ENCODE measurements at places on chromosomes 16 and 17.

- DNase-seq = no peak
Measured at GRCh38 chr16:28218109-28218508, 6.3 kb upstream of the XPO6 start.

- no peak for DNase-seq
Measured at GRCh38 chr17:77445760-77446532, 305.2 kb downstream of the SEC14L1 start.

DNA sequence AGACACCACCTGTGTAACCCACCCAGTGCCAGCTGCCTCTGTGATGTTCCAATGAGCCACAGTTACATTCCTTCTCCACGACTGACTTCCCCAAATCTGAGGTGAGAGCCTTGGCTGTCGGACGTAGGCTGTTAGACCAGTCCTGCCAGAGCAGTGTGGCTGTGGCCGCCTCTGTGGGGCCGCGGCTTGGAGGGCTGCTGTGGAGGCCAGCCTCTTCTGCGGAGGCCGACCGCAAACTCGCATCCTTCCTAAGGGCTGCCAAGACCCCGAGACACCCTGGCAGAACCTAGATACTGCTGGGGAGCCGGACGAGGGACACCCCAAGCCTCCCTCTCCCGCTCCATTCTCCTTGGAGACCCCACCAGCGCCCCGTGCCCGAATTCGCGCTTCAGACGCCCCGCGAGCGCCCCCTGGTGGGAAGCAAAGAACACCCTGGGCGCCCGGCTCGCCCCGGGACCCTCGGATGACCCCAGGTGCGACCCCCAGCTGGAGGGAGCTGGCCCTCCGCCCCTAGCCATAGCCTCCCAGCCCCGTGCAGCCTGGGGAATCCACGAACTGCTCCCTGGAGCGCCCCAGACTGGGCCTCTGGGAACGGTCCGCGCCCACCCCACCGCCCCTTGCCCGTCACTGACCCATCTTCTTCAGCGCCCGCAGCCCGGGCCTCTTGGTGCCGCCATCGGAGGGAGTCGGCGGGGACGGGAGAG is 547 bp downstream of the PLCD3 start:
- DNase-seq = peak; percentile 18

GRCh38 chr17:52383493-52384100 is 225.1 kb upstream of the CA10 start:
- DNase-seq = no peak

GRCh38 chr17:31226373-31226772 is 70.7 kb downstream of the OMG start:
- no peak for DNase-seq

- DNase-seq = no peak
Measured at GRCh38 chr16:49822649-49823370, 33.1 kb downstream of the ZNF423 start.

DNA sequence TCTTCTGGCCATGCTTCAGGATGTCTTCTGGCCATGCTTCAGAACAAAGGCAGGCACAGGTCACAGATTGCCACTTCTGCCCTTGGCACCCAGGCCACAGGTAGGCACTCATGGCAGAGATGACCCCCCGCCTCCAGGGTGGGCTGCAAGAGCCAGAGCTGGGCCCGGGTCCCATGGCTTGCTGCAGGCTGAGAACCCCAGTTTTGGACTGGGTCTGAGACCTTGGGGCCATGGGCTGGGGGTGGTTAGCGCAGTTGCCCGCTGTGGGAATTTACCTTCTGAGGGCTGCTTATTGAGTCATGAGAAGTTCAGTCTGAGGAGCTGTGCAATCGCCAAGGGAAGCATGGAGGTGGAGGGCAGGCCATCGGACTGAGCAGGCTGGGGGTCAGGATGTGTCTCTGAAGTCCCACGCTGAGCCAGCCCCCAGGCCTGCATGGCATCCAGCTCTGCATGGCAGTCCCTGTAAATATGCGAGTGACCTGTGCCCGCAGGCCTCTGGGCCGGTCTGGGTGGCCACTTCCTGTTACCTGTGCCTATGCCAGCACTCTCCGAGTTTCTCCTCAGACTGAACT is 1.7 kb downstream of the ANKRD13B start:
- no peak for DNase-seq

DNA sequence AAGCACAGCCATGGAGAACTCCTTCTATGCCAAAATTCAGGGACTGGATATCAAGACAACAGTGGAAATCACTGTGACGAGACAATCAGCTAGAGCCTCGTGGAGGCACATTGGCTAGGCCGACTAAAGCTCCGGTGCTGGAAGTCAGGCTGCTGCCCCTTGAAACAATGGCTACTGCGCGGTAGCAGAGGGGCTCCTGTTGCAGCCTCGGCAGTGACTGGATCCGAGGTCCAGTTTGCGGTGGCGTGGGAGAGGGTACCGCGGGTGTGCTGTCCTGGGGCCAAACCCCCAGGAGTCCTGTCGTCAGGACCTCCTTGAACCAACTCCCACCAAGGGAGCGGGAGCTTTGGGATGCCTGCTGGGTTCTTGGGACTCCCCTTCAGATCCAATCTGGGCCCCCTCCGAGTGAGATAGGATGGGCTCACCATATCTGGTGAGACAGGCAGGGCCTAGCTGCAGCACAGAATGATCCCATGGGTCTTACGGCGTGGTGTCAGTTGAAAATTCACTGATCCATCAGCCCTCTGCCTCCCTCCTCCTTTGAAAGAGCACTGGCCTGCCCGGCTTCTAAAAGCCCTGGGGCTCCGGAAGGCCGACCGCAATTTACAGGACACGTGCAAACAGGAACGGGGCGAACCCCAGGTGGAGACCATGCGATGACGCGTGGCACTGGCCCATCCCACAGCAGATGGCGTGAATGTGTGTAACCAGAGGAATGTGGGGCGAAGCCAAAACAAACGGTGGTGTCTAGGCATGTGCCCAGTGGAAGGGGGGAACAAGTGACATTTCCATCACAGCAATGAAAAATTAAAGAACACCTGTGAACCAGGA is 15.8 kb upstream of the KCNJ18 start:
- no peak for DNase-seq

DNA sequence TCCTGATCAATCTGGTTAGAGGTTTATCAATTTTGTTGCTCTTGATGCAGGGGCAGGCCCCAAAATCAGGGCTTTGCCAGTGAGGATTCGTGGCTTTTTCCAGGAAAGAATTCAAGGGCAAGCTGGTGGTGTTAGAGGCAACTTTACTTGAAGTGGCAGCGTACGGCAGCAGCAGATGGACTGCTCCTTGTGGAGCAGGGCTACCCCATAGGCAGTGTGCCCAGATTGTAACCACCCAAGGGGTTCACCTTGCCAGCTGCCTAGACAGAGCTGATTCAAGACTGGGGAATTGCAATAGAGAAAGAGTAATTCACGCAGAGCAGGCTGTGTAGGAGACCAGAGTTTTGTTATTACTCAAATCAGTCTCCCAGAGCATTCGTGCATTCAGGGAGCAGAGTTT is 16.7 kb downstream of the DRC7 start:
- DNase-seq = no peak

GRCh38 chr17:66612993-66613392 is 221.9 kb upstream of the CACNG5 start:
- DNase-seq = no peak

- DNase-seq = no peak
Measured at GRCh38 chr17:73010414-73010813, 82.1 kb downstream of the SLC39A11 start.

DNA sequence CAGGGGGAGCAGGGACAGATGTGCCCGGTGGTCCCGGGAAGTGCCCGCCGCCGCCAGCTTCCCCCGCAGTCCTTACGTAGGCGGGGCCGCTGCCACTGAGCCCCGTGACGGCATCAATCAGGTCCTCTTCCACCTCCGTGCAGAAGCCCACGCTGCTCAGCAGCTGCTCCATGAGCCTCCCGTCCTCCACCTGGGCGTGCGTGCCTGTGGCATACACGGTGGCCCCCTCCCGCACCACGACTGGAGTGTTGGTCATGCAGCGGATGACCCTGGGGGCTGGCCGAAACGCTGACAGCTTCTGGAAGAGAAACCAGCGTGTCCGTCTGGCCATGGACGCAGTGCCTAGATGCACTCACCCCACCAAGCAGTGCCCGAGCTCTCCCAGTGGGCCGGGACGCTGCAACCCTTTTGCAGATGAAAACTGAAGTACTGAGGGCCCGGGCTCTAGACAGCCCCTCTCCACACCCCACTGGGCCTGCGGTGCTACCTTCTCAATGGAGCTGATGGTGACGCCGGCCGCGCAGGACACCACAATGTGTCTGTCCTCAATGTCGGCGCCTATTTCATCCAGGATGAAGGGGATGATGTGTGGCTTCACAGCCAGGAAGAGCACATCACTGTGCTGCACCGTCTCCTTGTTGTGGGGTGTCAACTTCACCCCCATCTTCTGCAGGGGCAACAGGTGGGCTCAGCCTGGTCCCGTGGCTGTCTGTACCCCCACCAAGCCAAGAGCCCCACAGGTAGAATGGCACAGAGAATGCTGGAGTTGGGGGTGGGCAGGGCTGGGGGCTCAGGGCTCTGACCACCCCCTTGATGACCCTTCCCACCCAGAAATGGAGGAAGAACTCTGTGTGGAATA is 2.0 kb downstream of the PYCR1 start:
- no peak for DNase-seq

GRCh38 chr16:73172241-73172972 is 124.5 kb upstream of the ZFHX3 start:
- DNase-seq = no peak

GRCh38 chr17:2949469-2950044 is 113.8 kb downstream of the OR1D5 start:
- no peak for DNase-seq

DNA sequence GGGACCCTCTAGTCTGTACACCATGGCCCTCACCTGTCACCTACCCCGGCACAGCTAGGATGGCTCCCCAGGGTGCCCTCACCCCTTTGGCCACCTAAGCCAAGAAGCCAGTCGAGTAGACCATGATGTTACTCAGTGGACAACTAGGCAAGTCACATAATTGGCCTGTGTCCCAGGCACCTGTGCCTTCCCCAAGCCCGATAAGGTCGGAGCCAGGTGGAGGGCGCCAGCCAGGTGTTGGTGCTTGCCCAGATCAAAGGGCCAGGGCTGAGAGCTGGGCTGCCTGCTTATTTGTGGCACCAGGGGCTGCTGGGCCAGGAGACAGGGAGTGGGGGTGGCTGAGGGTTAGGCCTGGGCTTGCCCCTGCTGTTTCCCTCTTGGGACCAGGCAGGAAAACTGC is 16.8 kb downstream of the SPNS2 start:
- DNase-seq = no peak

GRCh38 chr16:47622451-47623176 is 161.5 kb downstream of the PHKB start:
- no peak for DNase-seq

DNA sequence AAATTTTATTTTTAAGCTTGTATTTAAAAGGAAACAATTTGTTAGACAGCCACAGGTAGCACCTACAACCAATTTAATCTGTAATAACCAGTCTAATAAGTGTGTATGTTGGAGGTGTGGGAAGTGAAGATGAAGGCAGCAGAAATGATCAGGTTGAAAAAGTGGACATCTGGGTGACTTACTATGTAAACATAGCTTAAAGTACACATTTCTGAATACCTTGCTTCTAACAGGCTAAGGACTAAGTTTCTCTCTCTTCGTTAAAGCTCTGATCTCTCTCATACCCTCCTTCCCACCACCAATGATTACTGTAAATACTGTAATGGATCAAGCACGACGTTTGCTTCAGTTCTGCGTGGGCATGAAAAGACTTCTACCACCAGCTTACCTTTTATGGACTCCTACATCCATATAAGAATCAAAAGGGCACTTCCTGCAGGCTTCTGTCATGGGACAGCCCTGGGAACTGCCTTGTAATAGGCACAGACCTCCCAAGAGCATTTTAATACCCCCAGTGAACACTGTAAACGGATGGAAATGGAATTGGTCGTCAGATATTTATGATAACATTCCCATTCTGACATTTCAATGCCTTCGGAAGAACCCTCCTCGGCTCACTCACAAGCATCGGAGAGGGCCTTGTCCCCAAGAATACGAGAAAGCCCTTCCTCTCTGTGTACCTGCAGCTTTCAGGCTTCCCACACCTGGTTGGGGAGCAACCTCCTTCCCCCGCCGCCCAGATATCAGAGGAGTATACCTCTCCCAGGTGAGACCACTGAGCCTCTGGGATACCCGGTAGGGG is 700 bp downstream of the CCDC43 start:
- DNase-seq = no peak

DNA sequence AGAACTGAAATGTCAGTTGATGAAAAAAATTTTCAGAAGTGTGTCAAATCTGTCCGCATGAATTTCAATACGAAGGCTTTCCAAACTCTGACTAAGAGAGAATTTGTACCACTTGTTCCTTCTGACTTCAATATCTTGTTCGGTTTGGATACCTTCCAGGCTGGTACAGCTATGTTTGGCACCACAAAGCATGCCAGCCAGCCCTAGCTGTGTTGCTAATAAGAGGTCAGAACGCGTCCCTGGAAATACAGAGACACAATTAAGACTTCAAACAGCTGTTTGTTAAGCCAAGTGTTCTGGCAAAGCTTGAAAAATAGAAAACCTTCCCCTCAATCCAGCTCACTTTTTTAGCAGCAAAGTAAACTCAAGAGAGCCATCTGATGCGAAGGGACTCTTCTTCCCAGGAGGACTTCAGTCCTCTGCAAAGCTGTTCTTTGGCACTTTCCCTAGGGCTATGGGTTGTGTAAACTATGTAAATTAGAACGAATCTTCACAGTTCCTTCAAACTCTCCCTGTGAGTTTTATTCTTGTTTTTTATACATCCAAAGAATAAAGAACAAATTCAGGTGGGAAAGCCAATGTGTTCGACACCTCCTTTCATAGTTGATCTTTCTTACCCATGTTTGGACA is 35.1 kb downstream of the GRB2 start:
- no peak for DNase-seq

DNA sequence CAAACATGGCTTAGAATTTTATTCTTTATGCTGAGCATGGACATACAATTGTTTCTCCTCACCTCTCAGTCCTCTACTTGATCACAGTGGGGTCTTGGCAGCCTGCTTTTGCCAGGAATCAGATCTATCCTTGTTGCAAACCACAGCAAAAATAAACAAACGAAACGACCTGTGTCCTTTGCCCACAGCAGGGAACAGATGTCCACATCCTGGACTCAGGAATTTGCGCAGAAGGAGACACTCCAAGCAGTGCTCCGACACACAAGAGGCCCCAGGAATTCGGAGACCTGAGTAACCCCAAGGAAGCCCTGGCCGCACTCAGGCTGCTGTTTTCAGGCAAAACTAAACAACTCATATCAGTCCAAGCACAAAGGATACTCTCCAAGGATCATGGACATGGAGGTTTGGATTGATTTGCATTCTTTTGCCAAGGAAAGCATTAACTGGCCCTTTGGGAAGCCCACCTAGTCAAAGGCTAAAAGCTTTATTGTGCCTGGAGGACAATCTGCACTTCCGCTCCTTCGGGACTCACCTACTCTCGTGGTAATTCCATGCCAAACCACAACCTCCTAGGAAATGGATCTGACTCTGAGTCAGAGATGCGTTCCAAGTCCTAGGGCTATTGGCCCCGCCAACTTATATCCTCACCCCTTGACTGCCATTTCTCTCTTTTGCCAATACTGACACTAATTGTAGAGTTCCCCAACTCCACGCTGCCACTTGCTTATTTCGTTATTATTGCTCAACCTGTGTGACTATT is 271.1 kb upstream of the CDH11 start:
- no peak for DNase-seq

DNA sequence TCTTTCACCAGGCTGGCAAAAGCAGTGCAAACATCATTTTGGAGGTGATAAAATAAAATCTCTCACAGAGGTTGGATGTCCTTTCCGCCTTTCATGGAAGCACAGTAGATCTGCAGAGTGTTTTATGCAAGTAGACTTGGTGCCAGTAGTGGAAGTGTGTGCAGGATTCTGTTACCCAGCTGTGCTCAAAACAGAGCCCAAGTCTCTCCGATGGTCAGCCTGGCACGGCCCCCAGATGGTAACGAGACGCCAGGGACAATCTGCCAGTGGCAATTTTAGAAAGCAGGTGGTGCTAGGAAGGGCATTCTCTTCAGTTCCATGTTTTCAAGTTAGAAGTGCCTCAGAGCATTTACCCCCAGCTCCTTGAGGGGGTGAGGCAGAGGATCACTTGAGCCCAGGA is 1.5 kb upstream of the MTHFSD start:
- DNase-seq = no peak

Data from stimulated activated CD4-positive, alpha-beta T cell treated with anti-CD3 and anti-CD28 coated beads, TNF-alpha, amount 100 ng/mL, for 24 hours (primary cell).